Suppressor macrophage (primary cell): ENCODE measurements at places on chromosomes 4 and X.

- DNase-seq: no peak
These were observed 633.1 kb downstream of the GRXCR1 start for GRCh38 chr4:43525646-43526045.

DNA sequence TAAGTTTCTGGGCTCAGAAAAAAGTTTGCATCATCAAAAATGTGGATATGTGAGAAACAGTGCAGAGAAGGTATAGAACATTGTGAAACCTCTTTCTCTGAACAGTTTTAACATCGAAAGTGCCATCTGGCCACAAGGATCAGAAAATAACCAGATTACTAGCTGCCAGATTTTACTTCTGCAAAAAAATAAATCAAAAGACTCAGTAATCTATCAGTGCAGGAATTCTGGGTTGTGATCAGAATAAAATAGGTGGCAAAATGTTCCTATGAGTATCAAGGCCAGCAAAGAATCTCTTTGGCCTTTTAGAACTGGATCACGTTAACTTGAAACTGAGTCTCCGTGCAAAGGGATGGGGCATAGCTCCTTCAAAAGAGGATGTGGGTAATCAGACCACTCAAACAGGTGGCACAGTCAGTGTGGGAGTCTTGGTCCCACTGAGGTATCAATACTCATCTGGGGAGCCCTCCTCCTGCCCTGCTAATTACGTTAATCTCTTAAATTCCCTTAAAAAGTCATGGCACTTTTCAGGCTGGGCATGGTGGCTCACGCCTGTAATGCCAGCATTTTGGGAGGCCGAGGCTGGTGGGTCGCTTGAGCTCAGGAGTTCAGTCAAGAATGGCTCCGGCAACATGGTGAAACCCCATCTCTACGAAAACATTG lies 26.7 kb upstream of the RBM47 start:
- DNase-seq: no peak

DNA sequence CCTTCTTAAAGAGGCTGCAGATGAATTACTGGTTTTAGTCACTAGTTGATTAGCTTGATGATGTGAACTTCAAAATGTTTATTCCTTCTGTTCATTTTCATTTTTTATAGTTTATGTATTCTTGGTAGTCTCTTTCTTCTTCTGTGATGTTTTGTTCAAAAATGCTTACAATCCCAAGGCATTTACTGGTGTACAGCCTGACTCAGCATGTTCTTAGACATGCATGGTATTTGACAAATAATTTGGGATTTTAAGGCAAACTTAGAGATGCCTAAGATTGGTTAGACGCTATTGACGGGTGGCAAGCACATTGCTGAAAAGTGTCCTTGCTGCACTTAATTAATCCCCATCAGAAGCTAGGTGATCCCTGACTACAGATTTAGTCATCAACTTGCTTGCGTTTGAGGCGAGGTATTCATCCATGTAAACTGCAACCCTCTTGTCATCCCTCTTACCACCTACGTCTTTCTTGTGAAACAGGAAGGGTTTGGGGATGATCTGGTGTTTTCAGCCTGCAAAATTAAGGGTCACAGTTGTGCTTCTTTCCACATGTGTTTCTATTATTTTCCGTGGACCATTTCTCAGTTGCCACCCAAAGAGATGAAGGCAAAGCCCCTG lies 331.8 kb downstream of the DKK2 start:
- DNase-seq: no peak

GRCh38 chr4:41881981-41882624 lies 53.1 kb upstream of the TMEM33 start:
- no peak for DNase-seq

DNA sequence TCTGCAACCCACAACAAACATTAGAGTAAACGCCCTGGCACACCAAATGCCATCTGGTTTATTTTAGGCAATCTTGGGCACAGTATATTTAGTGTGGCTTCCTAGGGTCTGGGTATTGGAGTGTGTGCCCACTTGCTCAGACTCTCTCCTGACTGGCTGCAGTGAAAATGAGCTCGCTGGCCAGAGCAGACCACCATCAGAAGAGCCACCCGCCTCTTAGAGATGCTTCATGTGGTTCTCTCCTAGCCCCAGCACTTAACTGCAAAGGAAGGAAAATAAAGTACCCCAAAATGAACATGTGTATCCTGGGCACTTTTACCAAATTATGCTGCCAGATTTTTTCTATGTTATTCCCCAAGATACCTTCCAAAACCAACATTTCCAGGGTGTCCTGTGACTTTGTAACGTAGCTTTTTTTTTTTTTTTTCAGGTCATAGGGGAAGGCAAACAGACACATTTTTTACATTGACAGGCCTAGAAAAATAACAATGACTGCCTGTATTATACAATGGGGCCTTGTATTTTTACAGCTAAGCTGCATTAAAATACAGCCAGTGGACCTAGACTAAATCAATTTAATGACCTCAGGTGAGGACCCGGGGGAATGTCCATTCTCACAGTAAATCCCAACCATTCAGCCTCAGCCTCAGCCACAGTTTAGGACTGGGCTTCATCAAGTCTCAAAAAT lies 193.7 kb downstream of the RASL11B start:
- no peak for DNase-seq

- DNase-seq: peak; percentile 88
These were observed 266.8 kb downstream of the C4orf33 start for GRCh38 chr4:129362691-129363274.
